ENCODE measurements at places on chromosomes 2 and 18.

- DNase-seq = no peak
Observed at GRCh38 chr18:25298853-25299274, 53.1 kb downstream of the ZNF521 start.

- DNase-seq = no peak
Observed at GRCh38 chr18:848062-848861, 36.2 kb upstream of the YES1 start.

GRCh38 chr2:127100251-127101047 is 6.5 kb downstream of the BIN1 start:
- DNase-seq = no peak

DNA sequence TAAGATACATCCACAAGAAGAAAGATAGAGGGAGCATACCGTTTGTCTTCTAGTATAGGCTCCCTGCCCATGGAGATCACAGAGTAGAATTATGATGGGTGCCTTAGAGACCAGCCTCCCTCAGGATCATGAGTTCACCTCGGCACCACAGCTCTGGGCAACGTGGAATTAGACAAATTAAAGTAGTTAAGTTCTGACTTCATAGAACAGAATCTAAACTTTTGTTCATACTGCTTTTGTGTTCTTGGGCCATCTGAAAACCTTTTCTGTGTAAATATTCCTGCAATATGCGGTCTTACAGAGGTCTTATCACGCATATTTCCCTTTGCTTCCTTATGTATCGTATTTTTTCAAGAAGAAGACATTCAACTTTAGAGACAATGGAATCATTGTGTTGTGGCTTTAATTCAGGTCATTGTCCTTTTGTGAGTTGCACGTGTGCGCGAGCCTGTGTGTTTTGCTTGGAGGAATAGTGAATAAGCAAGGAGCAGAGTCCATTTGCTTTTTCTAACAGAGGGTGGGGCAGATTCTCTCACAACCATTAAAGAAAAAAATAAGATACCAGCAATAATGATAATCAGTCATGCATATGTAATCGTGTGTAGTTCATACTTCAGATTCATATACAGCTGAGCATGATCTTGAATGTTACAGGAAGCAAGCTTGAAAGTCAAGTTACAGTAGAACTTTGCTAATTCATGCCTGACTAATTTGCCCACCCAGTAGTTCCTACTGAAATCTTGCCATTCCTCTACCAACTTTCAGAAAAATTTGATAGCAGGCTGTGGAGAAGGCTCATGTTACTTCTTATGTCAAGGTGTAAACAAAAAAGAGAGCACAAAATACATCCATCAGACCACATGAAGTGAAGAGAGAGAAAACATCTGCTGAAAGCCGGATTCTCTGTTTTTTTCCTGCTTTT is 243.6 kb downstream of the NEDD4L start:
- no peak for DNase-seq

GRCh38 chr2:206766057-206766930 is 888 bp downstream of the FASTKD2 start:
- no peak for DNase-seq

GRCh38 chr2:43070676-43071502 is 155.5 kb downstream of the ZFP36L2 start:
- DNase-seq = no peak

- DNase-seq = no peak
Observed at GRCh38 chr2:85401464-85401805, 8.7 kb downstream of the CAPG start.

- no peak for DNase-seq
Observed at GRCh38 chr2:107588181-107588580, 238.5 kb upstream of the RGPD4 start.

DNA sequence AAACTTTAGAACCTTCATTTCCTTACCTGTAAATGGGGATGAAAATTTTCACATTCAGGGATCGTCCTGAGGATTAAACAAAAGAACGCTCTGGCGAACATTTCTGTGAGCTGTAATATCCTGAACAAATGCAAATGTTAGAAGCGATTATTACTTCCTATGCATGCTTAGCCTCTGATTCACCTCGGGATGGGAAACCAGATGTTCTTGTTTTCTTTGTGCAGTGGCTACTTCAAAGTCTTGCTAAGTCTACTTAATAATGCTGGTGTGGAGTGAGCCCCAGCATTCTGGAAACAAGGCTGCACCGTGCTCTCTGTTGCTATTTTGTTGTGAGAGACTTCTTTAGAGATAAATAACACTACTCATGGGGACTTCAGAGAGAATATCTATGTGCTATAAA is 119.1 kb upstream of the PELI1 start:
- no peak for DNase-seq

GRCh38 chr2:142629193-142629592 is 248.3 kb upstream of the KYNU start:
- DNase-seq = no peak

DNA sequence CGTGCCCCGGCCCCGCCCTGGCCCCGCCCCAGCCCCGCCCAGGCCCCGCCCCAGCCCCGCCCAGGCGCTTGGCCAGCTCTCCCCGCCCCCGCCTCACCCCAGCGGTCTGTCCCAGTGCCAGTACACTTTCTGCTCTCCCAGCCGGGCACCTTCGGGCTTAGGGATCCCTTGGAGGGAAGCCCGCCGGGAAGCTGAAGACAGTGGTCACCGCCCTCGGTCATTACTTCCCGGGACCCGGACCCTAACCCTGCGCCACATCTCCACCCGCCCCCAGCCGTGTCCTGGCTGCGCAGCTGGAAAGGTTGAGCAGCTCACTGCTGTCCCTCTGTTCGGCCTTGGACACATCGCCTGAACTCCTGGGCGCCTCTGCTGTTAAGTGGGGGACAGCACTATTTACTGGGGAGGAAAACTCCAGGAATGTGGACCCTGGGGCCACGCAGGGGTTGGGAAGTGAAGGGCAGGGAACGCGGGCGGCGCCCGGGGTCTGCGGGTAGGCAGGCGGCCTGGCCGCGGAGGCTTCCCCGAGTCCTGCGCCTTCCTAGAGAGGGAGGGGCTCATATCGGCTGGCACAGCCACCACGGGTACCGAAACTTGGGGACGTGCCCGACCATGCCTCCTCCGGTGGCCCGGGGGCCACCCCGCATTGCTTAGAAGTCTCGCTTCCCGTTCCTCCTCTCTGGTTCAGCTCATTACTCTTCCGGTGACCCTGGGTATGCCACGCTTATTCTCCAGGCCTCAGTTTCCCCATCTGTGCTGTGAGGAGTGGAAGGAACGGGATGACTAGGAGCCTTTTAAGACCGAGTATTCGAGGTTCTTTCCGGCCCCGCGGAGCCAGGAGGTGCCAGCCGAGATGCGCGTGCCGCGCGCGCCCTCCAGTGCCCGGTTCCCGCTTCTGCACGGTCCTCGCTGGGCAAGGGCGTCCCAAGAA is 121.0 kb downstream of the GYPC start:
- peak; percentile 69 for DNase-seq

- no peak for DNase-seq
Observed at GRCh38 chr2:189276277-189276676, 96.7 kb upstream of the COL5A2 start.

DNA sequence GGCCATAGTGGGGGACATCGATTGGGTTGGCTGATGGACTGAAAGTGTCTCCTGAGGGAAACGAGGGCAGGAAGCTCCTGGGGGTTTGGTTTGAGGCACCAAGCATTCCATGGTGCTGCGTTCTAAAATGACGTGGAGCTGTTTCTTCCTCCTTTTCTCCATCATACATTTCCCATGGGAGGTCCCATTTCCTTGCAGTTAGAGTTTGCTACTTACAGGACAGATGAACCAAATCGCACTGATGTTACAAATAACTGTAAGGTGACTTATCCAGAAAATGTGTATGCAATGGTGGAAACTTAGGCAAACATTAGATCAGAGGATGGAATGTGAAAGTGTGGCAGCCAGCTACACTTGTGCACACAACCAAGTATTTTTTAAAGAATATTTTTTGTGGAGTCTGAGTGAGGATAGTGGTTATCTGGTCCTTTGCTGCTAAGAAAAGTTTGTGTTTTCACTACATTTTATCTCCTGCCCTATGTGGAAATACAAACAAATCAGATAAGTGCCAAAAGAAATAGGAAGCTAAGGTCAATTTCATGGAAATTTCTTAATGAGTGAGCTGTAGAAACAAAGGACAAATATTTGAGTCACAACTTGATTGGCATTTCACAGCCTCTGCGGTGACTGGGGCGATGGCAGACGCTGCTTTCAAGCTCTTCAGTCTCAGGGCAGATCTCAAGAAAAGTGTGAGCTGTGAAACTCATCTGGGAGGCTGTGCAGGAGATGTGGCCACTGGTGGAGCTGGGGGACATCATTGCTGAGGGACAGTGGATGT is 256.2 kb downstream of the TSN start:
- no peak for DNase-seq

DNA sequence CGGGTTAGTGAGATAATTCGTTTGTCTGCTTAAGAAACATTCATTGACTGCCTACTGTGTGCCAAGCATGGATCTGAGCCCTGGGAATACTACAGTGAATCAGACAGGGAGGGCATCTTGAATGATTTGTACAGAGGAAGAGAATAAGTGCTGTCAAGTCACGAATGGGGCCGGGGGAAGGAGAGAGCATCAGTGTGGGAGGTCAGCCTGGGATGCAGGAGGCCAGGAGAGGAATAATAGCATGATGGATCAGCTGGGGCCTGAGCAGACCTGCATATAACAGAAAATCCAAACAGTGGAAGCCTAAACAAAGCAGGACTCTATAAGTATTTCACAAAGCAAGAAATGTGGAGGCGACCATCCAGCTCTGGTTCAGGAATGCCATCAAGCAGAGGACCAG is 55.4 kb upstream of the PAX8 start:
- no peak for DNase-seq

DNA sequence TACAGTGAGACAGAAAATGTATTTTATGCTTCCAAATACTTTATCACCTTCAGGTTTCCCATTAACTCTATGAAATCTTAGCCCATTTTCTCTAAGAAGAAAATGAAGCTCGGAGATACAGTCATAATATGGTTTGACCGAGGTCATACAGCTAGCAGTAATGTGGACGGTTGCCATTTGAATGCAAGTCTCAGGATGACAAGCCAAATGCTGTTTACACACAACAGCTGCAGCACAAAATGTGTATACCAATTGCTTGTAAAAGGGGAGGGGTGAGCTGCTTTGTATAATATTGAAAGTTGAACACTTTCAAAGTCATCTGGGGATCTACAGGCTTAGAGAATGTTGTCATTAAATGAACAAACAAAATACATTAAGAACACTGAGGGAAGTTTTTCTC is 93.8 kb upstream of the FSIP2 start:
- DNase-seq = no peak

DNA sequence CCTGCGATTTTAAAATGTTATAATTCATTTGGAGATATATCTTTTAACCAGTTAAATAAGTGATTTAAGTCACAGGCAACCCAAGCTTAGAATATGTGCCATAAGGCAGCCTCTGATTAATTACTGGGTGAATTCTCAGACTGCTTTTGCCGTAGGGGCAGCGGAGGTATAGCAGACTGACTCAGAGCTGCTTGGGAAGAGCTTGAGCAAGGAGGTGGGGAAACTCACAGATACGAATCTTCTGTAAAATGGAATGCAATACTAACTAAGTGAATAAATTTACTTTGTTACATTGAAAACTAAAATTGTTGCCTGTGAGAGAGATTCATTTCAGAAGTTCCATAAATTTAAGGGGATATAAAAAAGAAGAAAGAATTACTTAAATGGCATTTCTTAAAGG is 115.4 kb downstream of the KYNU start:
- DNase-seq = no peak

DNA sequence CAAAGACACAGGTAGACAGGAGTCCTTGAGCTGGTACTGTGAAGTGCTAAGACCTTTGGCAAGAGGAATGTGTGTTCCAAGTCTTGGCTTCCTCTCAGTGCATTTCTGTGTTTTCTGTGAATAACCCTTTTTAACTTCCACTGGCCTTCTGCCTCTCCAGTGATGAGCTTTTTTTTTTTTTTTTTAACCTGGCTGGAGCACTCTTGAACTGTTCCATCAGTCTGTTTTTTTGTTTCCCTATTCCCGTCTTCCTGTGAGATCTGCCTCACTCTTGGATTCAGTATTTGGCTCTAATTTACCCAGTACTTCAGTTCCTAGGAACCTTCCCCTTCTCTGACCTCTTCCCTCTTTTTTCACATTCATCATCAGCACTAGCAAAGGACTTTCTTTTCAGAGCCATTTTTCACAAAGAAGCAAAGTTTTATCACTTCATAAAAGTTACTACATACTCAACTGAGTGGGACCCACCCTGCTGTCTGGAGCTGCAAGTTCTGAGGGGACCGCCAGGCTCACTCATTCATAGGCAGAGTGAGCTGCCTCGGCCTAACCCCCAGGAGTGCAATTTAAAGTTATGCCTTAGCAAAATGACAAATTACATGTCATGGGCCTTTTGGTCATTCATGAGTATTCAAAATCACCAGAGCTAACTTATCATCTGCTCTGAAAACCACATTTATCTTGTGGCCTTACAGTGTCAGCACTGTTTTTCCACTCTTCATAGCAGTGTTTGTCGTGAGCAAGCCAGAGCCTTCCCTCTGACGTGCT is 126.9 kb upstream of the DAPL1 start:
- DNase-seq = no peak

DNA sequence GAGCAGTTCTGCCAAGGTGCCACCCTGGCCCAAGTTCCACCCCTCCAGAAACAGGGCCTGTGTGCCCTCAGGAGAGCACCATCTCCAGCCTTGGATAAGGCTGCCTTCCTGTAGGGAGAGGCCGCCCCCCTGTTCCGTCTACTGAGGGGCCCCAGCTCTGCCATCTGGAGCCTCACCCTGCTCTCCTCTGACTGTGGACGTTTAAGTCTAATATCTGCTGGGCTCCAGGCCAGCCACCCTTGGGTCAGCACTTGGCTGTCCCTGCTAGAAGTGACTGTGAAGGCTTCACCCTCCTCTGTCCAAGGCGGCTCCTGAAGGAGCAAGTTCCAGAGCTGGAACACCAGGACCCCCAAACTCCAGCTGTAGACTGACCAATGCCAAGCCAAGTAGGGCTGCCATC is 26.3 kb downstream of the RHOB start:
- DNase-seq = no peak

DNA sequence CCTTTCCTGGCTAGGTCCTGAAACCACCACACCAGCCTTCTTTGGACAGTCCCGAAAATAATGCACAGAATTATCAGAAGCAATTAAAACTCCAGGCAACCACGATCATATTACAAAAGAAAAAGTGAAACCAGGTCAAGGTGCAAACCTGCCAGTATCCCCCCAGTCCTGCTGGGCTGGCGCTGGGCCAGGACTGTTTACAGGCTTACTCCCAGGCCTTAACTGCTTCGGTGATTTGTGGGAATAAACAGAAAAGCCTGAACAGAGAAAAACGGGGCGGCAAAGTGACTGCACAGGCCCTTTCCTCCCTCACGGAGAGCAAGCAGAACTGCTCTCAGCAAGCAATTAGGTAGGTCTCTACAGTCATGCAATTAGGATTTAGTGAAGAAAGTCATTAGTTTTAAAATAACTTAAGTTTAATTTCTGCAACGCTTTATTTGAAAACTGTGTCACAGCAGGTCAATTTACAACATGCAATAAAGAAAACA is 1.3 kb downstream of the HDAC4 start:
- DNase-seq = peak; percentile 42

- DNase-seq = no peak
Observed at GRCh38 chr2:132656266-132656975, 13.6 kb downstream of the LYPD1 start.
